ENCODE measurements at places on chromosomes 3 and 15. TPM values are rescaled to one million over a fixed set of nuclear protein-coding genes. Genes with fewer than 3 reads are reported as not detected.
A peak's percentile ranks its signal among the peaks of the same experiment; 100 is the strongest.

Gene ATP8B4
- 4.4 TPM for polyA plus RNA-seq

Gene SLC24A5
- not detected for polyA plus RNA-seq

Gene CCR8
- 0.09 TPM for polyA plus RNA-seq

Gene PPM1L
- polyA plus RNA-seq: 4.5 TPM

DNA sequence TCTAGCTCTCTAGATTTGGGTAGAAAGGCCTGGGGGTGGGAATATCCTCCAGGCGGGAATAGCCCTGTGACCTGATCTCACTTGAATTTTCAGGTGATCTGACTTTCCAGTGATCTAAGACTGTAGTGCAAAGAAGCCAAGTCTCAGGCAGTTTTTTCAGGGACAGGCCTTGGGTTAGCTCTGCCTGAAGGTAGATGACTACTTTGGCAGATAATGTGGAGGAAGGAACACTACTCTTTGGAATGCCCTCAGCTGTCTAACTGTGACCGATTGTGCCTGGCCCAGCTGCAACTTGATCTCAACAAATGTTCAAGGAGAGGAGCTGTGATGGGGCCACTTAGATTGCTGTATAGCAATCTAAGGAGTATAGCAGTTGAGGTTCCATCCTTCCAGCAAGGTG is 193.7 kb downstream of the TCF12 start:
- no peak overlapping the region for H3K27ac ChIP-seq
- no peak overlapping the region for H3K4me3 ChIP-seq
- H3K4me1 ChIP-seq: no peaks in the 10 kb centered on the region
- no peak for DNase-seq
- no peaks in the 10 kb centered on the region for H3K36me3 ChIP-seq

- H3K36me3 ChIP-seq: no peaks in the 10 kb centered on the region
- no peak overlapping the region for H3K4me3 ChIP-seq
- peaks cover 2% of the 10 kb centered on the region for H3K27me3 ChIP-seq
- H3K27ac ChIP-seq: no peak overlapping the region
Observed at GRCh38 chr15:93929375-93930094, 301.8 kb upstream of the MCTP2 start.

DNA sequence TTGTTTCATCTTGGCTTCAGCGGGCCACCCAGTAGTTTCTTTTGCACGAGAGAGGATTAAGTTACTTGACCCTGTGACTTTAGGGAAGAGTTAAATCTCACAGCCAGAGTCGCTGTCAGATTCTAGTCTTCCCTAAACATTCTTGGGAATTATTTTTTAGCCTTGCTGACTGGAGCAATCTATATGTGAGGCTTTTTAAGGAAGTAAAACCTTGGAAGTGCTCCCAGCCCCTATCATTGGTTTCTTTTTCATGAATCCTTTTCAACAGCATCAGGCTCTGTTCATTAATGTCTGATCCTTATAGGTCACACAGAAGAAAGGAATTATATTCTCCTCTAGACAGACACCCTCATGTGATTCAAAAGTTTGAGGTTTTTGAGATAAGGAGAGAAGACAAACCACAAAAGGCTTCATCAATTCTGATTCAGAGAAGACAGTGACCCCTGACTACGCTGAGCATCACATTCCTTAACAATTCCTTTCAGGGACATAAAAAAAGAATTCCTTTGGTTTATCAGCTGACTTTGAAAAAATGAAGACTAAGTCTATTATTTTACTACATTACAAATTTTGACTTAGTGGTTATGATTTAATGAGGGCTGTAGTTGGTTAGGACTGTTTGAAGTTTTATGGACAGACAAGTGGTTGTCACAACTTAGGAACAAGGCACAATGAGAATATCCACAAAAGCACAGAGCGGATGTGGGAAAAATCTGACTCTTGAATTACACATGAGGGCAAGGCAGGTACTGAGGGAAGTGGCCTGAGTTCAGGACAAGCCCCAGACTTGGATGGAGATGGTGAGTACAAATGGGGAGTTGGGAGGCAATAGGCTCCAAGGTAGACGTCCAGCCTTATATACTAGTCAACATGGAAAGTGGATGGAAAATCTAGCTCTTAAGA is 171.1 kb upstream of the STT3B start:
- no peak for DNase-seq
- H3K27ac ChIP-seq: no peak overlapping the region
- H3K27me3 ChIP-seq: no peaks in the 10 kb centered on the region
- no peak overlapping the region for H3K4me3 ChIP-seq

GRCh38 chr3:70310809-70311208 is 1.6 kb downstream of the MDFIC2 start:
- H3K4me1 ChIP-seq: no peaks in the 10 kb centered on the region
- H3K4me3 ChIP-seq: no peak overlapping the region
- no peaks in the 10 kb centered on the region for H3K27me3 ChIP-seq
- DNase-seq: no peak

- no peak for DNase-seq
- no peak within 1 kb of the TSS for H3K27ac ChIP-seq
- peak within 1 kb of the TSS; percentile 31 for H3K4me3 ChIP-seq
Observed at GRCh38 chr15:88256279-88257230, at the start of gene NTRK3. Gene NTRK3 (minus strand): TSS chr15:88256739. CDS start chr15:88256153, 586 bp downstream.

GRCh38 chr15:99365242-99365641 is 114.0 kb downstream of the LRRC28 start:
- H3K27me3 ChIP-seq: no peaks in the 10 kb centered on the region
- DNase-seq: no peak
- peaks cover 43% of the 10 kb centered on the region for H3K36me3 ChIP-seq
- H3K4me3 ChIP-seq: no peak overlapping the region

All from large intestine (tissue), 12 donors.